Smooth muscle cell of the umbilical artery (primary cell): ENCODE measurements at places on chromosomes 7 and 10. TPM values are rescaled to one million over a fixed set of nuclear protein-coding genes. Genes with fewer than 3 reads are reported as not detected.

Gene SH2D4B
- total RNA-seq: under 0.01 TPM in 1 of 2 replicates, not detected in the other

Gene GBX1
- not detected in 2 replicates for total RNA-seq

Gene GJD4
- not detected in 2 replicates for total RNA-seq

Gene ARHGEF5
- total RNA-seq: 0.23 and 0.89 TPM in 2 replicates

Gene ATOH7
- total RNA-seq: not detected in 2 replicates

Gene PRKG1
- total RNA-seq: 40.7 and 57.0 TPM in 2 replicates

Gene SEMA3A
- total RNA-seq: 18.1 and 28.1 TPM in 2 replicates

Gene LIPJ
- not detected in 2 replicates for total RNA-seq

Gene DPP6
- not detected in 2 replicates for total RNA-seq

Gene LIPK
- not detected in 2 replicates for total RNA-seq

Gene NUTM2E
- total RNA-seq: 0.05 TPM in 1 of 2 replicates, not detected in the other

Gene CRYGN
- not detected in 2 replicates for total RNA-seq

Gene OR6V1
- total RNA-seq: not detected in 2 replicates

Gene MYH16
- total RNA-seq: under 0.01 and 0.32 TPM in 2 replicates

Gene LRRC4
- 0.18 TPM in 1 of 2 replicates, not detected in the other for total RNA-seq

Gene AOAH
- total RNA-seq: not detected in 2 replicates

Gene DGKI
- total RNA-seq: 15.5 and 18.7 TPM in 2 replicates
